Body of pancreas (tissue), 4 donors: ENCODE measurements at places on chromosomes 2 and 18. TPM values are rescaled to one million over a fixed set of nuclear protein-coding genes. Genes with fewer than 3 reads are reported as not detected.

- no peaks in the 10 kb centered on the region for H3K27me3 ChIP-seq
- no peak overlapping the region for H3K27ac ChIP-seq
- no peaks in the 10 kb centered on the region for H3K4me1 ChIP-seq
- DNase-seq = no peak
- no peaks in the 10 kb centered on the region for H3K36me3 ChIP-seq
Observed at GRCh38 chr2:48197618-48198017, 291.3 kb upstream of the FBXO11 start.

GRCh38 chr2:227257820-227258219 lies 67.2 kb upstream of the MFF start:
- H3K4me3 ChIP-seq = no peak overlapping the region
- H3K27me3 ChIP-seq = no peaks in the 10 kb centered on the region
- H3K36me3 ChIP-seq = no peaks in the 10 kb centered on the region
- no peak for DNase-seq

GRCh38 chr2:217362710-217363109 lies 502.8 kb upstream of the TNP1 start:
- H3K4me3 ChIP-seq = no peak overlapping the region
- no peak overlapping the region for H3K27ac ChIP-seq
- no peak for DNase-seq
- no peaks in the 10 kb centered on the region for H3K36me3 ChIP-seq

GRCh38 chr2:120983344-120983743 lies 247.7 kb downstream of the GLI2 start:
- no peaks in the 10 kb centered on the region for H3K36me3 ChIP-seq
- H3K4me3 ChIP-seq = no peak overlapping the region
- DNase-seq = no peak
- H3K27ac ChIP-seq = no peak overlapping the region
- H3K4me1 ChIP-seq = no peaks in the 10 kb centered on the region
- H3K27me3 ChIP-seq = no peaks in the 10 kb centered on the region

The PGAP1 gene
- total RNA-seq = 15.2 TPM

The CCDC102B gene
- total RNA-seq = 4.9 TPM
